ENCODE measurements at places on chromosomes 5 and 9. TPM values are rescaled to one million over a fixed set of nuclear protein-coding genes. Genes with fewer than 3 reads are reported as not detected.

ADGRV1 gene
- total RNA-seq: 98.6 TPM

PCDHGB3 gene
- 8.2 TPM for total RNA-seq

SLC24A2 gene
- total RNA-seq: 3.7 TPM

ANKDD1B gene
- 1.2 TPM for total RNA-seq

PRDM9 gene
- not detected for total RNA-seq

LCN9 gene
- not detected for total RNA-seq

ENTPD2 gene
- total RNA-seq: 0.82 TPM

BTNL3 gene
- not detected for total RNA-seq

SPOCK1 gene
- total RNA-seq: 37.9 TPM

RNF183 gene
- total RNA-seq: not detected

PGM5 gene
- 3.3 TPM for total RNA-seq

PLEKHG4B gene
- total RNA-seq: 3.7 TPM

ORM1 gene
- total RNA-seq: 0.82 TPM

HTR1A gene
- total RNA-seq: 20.4 TPM

PRLR gene
- total RNA-seq: 1.2 TPM

Data from frontal cortex (tissue), 4 donors.